Hepatic stellate cell (primary cell): ENCODE measurements at places on chromosomes 3 and 15.
A peak's percentile ranks its signal among the peaks of the same experiment; 100 is the strongest.

DNA sequence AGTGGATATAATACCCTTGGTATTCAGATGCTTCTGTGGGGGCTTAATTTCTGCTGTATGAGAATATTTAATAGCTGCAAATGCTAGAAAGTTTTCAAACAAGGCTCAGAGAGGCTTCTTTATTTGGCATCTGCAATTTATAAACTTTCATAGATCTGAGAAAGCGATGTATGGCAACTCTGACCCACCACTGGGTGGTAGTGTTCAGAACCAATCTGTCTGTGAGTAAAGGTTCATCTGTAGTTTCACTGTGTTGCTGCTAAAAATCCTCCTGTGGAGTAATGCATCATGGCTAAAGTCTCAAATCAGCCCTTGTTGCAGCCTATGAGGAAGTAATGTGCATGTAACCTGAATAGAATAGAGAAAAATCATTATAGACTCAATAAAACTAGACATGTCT lies 47.4 kb downstream of the CLSTN2 start:
- DNase-seq: peak; percentile 6

DNA sequence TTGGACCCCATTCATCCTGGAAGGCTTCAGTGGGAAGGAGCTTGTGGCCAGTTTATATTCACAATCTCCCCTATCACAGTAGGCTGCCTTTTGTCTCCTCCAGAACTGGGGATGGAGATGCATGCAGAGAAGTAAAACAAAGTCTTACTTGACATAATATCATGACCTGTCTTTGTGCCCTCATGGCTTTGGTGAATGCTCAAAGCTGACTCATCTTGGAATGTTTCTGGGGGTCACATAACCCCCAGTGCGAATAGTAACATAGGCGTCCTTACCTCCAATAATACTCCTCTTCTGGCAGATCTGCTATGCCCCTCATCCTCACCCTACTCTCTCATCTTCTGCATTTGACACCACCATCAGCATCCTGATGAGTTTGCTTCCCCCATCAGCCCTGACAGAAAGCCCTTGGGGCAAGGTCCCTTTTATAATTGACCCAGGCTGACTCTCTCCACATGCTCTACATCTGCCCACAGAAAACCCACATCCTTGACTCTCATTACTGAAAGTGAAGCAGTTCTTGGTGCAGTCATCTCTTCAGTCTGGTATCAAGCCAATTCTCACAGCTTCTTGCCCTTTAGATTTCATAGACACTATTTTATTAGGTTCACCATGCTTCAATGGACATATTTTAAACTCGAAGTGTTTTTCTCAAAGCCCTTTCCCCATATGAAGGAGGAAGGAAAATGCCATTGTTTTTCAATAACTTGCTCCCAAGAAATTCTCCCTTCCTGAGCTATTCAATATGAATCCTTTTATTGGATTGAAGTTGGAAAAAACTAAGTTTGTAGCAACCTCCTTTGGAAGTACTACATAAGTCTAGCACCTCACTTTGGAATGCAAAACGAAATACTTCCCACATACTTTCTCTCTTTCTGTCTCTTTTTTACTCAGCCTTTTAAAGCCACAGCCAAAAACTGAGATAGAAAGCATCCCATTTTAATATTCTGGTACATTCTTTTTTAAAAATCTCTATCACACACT lies 36.6 kb downstream of the OSTN start:
- DNase-seq: peak; percentile 20

GRCh38 chr3:150329408-150329807 lies 78.7 kb upstream of the TSC22D2 start:
- DNase-seq: no peak

DNA sequence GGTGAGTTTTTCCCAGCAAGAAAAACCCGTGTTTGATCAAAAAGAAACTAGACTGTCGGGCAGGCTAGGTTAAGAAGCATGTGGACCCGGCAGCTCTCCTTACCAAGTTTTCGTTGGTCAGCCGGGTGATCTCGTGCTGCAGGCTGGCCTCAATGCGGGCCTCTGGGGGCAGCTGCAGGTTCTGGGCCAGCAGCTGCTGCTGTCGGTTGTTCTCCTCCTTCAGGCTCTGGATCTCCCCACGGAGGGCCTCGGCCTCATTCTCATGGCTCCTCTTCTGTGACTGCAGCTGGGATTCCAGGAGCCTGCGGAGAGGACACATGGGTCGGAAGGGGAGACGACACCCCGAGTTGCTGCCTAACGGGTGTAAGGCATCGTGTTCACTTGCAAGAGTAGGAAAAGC lies 44.5 kb upstream of the MYO5C start:
- DNase-seq: no peak

DNA sequence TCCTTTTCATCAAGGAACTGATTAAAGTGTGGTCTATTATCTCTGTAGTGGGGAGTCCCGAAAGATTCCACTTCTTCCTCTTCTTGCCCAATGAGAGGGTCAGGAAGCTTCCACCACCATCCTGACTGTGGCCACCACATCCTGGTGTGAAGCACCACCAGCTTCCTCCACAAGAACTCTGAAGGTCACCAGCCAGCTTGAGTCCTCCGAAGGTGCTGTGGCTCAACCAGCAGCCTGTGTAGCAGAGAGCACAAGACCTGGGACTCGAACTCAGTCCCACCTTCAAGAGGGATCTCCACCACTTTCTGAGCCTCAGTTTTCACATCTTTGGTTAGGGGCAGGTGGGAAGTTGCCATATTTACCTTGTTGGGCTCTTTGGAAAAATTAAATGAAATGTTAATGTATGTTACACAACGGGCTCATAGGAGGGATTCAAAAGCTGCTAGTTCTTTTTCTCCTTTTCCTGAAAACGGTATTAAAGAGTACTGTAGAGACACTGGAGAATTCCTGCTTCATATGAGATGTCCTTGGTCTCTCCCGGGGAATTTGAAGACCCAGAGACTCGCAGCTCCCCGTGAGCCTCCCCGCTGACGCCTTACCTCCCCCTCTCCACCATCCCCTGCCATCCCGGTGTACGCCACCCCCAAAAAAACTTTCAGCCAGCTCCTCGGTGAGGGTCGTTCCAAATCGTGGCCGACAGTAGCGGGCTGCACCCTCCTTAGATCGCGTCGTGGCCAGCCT lies 816 bp upstream of the ACAN start:
- DNase-seq: peak; percentile 43

DNA sequence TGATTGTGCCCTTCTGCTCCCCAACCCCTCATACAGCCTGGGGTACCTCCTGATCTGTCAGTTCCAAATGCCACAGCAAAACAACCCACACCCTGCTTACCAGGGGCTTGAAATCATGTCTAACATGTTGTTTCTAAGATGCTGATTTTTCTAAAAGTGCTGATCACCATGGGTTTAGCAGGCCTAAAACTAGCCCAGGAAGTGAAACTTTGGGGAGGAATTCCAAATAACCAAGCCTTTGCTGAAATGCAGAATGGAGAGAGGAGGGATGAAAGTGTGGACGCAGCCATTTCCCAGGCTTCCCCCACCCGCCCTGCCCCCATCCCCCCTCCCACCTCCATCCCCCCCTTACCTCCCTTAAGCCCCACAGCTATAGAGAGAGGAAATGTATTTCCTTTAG lies 2.0 kb upstream of the HRH1 start:
- DNase-seq: no peak

- no peak for DNase-seq
Observed at GRCh38 chr15:90945091-90945490, 9.6 kb upstream of the RCCD1 start.

DNA sequence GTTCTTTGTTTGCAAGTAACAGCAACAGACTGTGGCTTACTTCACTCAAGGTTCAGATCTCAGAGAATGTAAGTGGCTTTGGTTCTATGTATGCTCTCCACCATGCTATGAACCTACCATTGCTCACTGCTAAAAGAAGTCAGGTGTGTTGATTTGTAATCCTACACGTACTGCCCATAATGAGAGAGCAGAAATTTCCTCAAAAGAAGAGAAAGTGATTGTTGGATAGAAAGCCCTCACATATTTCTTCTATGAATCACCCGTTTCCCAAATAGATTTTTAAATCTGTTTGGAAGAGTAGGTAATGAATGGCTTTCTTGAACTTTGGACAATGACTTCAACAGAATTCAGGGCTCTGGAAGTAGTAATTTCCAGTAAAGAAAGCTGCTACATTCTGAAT lies 565.4 kb downstream of the ROBO2 start:
- DNase-seq: no peak

- DNase-seq: no peak
Observed at GRCh38 chr15:65082303-65082953, 5.9 kb downstream of the KBTBD13 start.

- no peak for DNase-seq
Observed at GRCh38 chr3:27985369-27986035, 255.9 kb upstream of the CMC1 start.

- no peak for DNase-seq
Observed at GRCh38 chr3:24490151-24490550, 4.5 kb downstream of the THRB start.

- no peak for DNase-seq
Observed at GRCh38 chr3:99330281-99330680, 308.1 kb upstream of the COL8A1 start.

- DNase-seq: no peak
Observed at GRCh38 chr3:32334675-32335074, 57.0 kb upstream of the CMTM7 start.

DNA sequence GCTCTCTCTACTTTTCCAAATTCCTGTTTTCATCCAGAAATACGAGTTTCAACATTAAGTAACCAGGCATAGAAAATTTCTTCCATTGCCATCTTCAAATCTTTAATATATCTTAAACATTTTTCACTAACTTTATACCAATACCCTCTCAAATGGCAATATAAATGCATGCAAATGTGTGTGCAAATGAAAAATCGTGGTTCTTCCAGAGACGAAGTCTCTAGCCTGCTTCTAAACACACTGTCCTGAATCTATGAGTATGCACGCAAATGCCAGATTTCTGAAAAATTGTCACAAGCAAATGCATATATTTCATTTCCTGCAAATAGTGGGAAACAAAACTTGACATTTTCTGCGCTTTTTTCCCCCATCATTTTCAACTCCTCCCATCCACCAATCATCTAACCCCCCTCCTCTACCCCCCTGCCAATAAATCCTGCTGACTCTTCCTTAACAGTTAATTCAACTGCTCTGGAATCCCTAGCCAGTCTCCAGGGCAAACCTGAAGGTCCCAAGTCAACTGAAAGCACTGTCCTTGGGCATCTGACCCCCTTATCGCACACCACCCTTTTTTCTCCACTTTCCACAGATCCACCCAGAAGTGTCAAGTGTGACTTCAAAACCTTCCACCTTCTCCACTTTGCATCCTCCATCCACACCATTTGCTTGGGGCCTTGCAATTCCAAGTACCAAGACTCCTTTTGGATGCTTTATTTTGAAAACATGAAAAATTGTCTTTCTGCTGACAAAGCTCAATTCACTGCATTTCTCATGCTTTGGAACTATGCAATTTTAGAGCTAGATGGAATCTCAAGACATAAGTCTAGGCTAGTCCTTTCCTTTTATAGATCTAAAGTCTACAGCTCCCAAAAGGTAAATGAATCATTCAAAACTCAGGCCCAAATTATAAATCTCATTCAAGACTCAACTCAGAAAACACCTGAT lies 144.7 kb downstream of the OSBPL10 start:
- DNase-seq: no peak

DNA sequence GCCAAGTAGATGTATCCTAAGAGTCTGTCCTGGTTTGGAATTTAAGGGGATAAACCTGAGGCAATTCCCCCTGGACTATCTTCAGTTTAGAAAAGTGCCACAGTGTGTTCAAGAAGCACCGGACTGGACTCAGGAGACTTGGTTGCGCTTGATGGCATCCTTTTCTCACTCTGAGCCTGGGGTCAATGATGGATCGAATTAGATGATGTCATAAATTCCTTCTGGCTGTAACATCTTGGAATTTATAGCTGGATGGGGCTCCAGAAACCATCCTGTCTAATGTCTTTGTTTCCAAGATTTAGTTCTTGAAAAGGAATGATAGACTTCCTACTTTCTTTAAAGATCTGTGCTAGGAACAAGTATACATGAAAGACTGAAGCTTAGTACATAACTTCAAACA lies 280.6 kb downstream of the LPP start:
- DNase-seq: no peak

- no peak for DNase-seq
Observed at GRCh38 chr3:16239086-16239770, 25.5 kb downstream of the DPH3 start.

- no peak for DNase-seq
Observed at GRCh38 chr3:17384567-17385296, 357.7 kb downstream of the TBC1D5 start.

DNA sequence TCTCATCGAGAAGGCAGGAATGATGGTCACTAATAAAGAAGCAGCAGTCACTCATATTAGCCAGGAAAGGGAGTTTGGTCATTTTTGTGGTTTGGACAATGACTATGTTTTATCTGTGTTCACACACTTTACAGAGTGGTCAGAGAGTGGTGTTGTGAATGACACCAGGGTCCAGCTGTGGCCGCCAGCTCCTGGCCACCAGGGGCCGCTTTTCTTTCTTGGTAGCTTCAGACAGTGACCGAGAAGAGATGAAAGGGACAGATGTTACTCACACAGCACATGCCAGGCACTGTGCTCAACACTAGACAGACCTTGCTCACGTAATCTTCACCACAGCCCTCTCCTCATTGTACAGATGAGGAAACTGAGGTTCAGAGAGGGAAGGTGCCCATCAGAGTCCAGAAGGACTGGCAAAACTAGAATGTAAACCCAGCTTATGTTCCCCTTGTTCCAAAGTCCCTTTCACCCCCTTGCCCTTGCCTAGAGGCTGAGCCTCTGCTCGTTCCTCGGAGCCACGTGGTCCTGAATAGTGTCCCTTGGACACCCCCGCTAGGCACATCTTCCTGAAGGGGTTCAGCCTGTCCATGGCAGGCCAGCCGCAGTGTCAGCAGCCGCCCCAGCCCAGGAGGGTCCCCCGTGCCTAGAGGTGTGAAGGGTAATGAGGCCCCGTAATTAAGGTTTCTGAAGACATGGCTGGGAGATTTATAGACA lies 55.6 kb downstream of the CYP11A1 start:
- DNase-seq: peak; percentile 69

GRCh38 chr3:173891272-173892100 lies 493.9 kb downstream of the NLGN1 start:
- DNase-seq: no peak

DNA sequence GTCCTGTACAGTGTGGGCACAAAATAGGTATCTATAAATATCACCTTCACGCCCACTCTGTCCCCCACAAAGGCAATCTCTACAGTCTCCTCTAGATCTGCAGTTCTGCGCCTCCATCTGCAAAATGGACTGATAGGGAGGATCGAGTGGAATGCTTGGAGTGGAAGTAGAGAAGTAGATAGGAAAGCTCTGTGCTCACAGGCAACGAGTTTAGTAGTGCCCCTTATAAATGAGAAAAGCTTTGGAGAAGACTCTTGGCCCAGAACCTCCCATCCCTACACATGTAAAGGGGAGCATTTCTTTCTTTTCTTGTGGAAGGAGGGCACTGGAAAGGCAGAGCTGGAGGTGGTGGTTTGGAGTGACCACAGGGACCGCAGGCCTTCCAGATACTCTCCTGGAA lies 88.5 kb downstream of the ZNF621 start:
- no peak for DNase-seq

- peak; percentile 84 for DNase-seq
Observed at GRCh38 chr15:31391687-31392671, 65.3 kb downstream of the KLF13 start.
